Inflammatory macrophage (primary cell): ENCODE measurements at places on chromosomes 3 and 15.
A peak's percentile ranks its signal among the peaks of the same experiment; 100 is the strongest.

GRCh38 chr3:106386050-106386449 lies 517.2 kb upstream of the CBLB start:
- no peak for DNase-seq

GRCh38 chr3:50139718-50140423 lies 15.3 kb upstream of the SEMA3F start:
- DNase-seq, result no peak

- no peak for DNase-seq
Measured at GRCh38 chr3:73602170-73602569, 22.6 kb downstream of the PDZRN3 start.

DNA sequence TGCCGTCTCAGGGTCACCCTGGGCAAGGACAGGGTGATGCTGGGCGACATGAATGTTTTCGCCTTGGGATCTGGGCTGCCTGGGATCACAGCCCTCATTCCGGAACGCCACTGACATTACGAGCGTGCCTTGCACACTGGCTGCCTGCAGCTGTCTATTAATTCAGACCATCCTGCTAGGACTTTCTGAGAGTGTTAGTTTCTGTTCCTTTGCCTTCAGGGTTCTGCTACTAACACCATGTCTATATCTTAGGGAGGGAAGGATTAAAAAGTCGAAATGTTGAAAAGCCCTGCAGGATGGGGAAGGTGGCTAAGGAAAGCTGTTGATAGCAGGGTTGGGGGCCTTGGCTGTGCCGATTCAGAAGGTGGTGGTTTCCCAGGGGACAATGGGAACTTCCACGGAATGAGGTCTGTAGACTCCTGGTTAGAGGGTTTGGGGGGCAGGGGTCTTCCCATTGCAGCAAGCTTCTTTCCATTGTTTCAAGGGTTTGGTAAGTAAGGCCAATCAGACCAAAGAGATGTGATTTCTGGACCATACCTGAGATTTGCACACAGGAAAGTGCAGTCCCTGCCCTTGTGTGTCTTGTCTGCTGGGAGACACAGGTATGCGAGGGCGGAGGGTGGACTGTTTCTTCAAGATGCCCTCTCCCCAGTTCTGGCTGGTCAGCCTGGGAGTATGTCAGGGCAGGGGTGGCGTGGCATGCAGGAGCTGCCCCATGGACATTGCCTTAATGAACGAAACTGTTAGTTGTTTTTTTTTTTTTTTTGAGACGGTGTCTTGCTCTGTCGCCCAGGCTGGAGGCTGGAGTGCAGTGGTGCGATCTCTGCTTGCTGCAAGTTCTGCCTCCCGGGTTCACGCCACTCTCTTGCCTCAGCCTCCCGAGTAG lies 50.9 kb downstream of the RGMA start:
- no peak for DNase-seq

DNA sequence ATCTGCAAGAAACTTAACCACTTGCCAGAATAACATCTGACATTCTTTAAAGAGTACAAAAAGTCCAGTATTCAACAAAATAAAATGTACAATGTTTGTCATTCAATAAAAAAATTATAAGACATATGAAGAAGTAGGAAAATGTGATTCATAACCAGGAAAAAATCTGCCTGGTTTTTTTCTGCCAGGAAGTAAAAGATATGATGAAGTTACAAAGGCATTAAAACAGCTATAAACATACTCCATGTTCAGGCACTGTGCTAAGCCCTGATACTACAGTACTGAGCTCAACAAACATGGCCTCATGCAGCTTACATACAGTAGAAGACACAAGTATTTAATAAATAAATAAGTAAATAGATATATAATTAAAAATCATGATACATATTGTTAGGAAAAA lies 178.4 kb upstream of the STT3B start:
- DNase-seq, result no peak

GRCh38 chr3:124126436-124127023 lies 134.6 kb upstream of the ROPN1 start:
- DNase-seq, result no peak

DNA sequence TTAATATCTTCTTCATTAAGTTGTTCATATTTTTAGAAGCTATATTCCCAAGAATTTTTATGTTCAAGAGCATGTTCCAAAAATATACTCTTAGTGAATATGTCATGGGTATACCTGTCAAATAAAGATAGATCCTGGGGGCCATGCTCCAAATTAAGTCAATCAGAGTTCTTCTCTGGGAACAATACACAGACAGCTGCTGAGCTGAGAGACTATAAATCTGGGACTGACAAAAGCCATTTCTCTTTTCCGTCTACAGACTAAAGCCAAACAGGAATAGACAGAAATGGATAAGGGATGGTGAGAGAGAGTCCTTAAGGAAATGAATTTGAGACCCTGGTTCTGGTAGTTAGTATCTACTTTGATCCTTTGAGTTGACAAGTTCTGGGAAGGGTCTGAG lies 465.1 kb upstream of the RASGRP1 start:
- no peak for DNase-seq

- DNase-seq, result no peak
Measured at GRCh38 chr15:96888764-96889163, 558.3 kb downstream of the NR2F2 start.

DNA sequence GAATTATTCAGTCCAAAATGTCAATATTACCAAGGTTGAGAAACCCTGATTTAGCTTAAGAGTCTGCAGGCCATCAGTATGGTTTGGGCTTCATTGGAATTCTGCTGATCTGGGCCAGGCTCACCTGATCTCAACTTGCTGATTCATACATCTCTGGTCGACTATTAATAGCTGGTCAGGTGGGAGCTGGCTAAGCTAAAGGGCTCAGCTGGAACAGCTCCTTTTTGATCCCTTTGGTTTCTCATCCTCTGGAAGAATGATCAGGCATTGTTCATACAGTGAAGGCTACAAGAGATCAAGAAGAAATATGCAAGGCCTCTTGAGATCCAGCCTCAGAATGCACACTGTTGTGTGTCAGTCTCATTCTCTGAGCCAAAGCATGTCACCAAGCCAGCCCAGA lies 123.3 kb upstream of the MME start:
- DNase-seq, result no peak

DNA sequence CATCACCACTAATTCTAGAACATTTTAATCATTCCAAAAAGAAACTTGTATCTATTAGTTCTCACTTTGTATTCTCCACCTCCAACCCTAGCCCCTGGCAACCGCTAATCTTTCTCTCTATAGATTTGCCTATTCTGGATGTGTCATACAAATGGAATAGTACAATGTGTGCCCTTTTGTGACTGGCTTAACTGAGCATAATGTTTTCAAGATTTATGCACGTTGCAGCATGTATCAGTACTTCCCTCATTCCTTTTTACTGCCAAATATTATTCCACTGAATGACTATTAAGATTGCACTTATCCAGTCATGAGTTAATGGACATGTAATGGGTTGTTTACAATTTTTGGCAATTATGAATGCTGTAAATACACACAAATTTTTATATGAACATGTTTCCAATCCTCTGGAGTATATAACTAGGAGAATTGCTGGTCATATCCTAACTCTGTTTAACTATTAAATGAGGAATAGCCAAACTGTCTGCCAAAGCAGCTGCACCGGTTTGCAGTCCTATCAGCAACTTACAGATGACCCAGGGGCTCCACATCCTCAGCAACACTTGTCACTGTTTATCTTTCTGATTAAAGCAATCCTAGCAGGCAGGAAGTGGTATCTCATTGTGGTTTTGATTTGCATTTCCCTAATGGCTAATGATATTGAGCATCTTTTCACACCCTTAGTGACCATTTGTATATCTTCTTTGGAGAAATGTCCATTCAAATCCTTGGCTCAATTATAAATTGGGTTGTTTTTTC lies 42.9 kb downstream of the DCUN1D1 start:
- no peak for DNase-seq

GRCh38 chr3:137347132-137347531 lies 389.3 kb downstream of the IL20RB start:
- no peak for DNase-seq

DNA sequence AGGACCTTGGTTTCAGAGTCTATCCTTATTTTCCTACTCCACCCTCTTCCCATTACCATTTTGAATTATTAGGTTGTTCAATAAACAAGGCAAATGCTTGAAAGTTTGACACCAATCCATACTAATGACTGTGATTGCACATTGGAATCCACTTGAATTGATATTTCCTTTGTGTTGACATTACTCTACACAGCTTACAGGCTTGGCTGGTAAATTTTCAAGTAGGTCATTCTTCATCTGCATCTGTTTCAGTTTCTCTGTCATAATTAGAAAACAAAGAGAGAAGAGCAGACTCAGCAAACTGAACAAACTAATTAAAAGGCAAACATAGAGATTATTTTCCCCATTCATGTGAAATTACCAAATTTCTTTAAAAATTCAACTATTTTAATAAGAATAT lies 732.9 kb upstream of the BCHE start:
- no peak for DNase-seq

- no peak for DNase-seq
Measured at GRCh38 chr3:186225603-186226002, 116.7 kb upstream of the ETV5 start.

DNA sequence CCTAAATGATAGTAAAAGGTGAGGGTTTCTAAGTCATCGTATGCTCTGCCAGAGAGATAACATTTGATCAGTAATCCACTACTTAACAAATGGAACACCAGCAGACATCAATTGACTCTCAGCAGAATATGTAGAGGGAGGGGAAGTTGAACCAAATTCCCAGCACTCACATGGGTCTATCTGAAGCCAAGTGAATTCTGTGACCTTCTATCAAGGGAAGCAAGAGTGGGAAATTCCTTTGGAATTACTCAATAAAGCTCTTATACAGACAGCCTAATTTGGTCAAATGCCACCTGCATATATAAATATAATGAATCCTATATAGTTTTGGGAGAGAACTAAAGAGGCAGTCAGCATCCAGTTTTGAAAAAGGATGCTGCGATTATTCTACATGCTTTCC lies 15.8 kb upstream of the KCNMB2 start:
- no peak for DNase-seq

DNA sequence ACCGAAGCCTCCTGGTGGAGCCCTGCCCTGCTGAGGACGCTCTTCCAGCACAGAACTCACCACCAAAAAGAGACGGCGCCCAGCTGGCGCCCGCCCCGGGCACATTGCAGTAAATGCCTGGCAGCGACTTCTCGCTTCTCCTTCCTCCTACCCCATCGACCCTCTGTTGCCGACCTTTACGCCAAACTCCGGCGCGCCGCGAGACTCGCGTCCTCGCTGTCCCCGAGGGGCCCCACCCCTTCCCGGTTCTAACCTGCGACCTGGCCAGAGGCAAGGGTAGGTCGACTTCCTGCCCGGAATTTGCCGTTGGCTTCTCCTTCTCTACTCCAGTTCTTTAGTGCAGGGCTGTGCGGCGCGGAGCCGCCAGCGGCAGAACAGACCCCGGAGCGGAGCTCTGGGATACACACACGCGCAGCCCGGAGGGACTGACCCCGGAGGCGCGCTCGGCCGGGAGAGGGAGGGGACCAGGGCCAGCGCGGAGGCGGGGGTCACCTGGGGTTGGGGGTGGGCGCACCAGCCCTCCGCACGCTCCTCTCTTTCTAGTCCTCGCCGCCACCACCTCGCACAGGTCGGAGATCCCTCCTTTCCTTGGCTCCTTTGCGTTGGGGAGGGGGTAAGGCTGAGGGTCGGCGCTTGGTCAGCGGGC lies 226.6 kb upstream of the AZI2 start:
- DNase-seq, result no peak

- DNase-seq, result no peak
Measured at GRCh38 chr15:78130466-78131294, 565 bp downstream of the CIB2 start.

- DNase-seq, result no peak
Measured at GRCh38 chr3:99837715-99838114, 20.1 kb downstream of the CMSS1 start.

- no peak for DNase-seq
Measured at GRCh38 chr15:83278191-83278590, 6.3 kb downstream of the BNC1 start.

DNA sequence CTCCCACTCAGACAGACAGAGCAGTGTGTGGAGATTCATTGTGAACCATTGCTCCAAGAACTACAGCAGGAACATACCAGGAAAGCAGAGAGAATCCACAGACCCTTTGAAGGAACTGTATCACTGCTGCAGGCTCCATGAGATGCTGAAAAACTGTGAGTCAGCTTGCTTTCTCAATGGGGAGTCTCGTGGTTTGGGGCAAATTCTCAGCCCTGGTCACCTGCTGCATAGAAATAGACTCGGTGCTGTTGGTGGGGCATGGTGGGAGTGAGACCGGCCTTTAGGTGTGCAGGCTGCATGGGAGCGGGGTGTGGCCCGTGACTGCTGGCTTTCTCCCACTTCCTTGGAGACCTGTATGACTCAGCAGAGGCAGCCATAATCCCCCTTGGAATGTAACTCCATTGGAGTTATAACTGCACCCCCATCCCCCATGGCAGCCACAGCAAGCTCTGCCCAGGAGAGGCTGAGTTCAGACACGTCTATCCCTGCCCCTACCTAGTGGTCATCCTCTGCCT lies 35.6 kb downstream of the ALCAM start:
- no peak for DNase-seq

- no peak for DNase-seq
Measured at GRCh38 chr15:61319892-61320291, 90.8 kb upstream of the RORA start.

- no peak for DNase-seq
Measured at GRCh38 chr15:89140595-89140994, 52.3 kb downstream of the ABHD2 start.

GRCh38 chr3:21435871-21436270 lies 315.1 kb downstream of the ZNF385D start:
- no peak for DNase-seq

DNA sequence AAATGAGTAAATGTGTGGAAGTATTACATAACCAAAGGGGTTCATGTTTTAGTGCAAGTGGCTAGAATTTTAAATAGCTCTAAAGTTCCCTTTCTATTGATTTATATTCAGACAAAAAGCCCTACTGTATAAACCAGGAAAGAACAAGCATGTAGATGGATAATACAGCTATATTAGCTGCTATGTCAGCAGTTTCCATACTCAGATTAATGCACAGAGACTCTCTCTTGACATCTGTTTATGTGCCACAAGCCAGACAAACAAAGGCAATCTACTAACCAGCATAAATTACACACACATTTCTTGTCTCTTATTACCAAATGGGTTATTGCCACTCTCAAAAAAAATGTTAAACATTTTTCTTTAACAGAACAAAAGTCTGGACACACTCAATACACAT lies 760.1 kb upstream of the NECTIN3 start:
- peak; percentile 17 for DNase-seq

- no peak for DNase-seq
Measured at GRCh38 chr15:49656734-49657133, 35.9 kb downstream of the DTWD1 start.

- DNase-seq, result no peak
Measured at GRCh38 chr15:89783111-89783860, 7.2 kb downstream of the MESP2 start.

GRCh38 chr15:92808598-92809063 lies 91.5 kb upstream of the CHD2 start:
- peak; percentile 24 for DNase-seq

- no peak for DNase-seq
Measured at GRCh38 chr3:127136024-127136600, 56.8 kb upstream of the PRR23E start.

- no peak for DNase-seq
Measured at GRCh38 chr15:100778831-100779288, 100.8 kb upstream of the ALDH1A3 start.

- no peak for DNase-seq
Measured at GRCh38 chr15:45855907-45856579, 221.2 kb downstream of the SQOR start.
